ENCODE measurements at places on chromosomes 16 and 17.

DNA sequence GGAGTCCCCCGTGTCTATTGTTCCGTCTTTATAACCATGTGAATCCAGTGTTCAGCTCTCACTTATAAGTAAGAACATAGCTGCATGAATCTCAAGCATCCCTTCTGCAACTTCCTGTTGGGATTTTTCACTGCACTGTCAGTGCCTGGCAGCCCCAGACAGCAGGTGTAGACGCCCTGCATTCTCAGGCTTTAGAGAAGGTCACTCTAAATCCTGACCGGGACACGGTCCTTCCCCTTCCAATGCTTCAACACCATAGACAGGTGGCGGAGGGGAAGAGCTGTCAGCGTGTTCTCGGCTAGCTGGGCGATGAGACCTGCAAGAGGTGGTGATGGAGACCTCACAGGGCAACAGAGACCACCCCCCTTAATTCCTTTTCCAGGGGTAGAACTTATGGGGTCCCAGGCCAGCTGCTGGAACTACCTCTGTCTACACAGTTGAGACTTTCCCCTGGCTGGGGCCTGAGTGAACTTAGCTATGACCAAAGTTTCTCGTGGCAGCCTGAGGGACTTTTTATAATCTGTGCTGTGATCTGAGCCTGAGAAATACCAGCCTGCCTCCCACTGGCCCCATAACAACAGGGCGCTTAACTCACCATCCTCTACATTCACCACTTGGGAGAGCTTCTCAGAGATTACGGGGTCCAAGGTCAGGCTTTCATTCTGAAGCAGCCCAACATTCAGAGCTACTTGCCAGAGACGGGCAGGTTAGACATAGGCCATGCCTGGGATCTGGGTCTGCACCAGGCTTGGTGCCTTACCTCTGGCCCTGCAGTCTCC, 143.2 kb upstream of the TNRC6C start:
- no peak for DNase-seq

DNA sequence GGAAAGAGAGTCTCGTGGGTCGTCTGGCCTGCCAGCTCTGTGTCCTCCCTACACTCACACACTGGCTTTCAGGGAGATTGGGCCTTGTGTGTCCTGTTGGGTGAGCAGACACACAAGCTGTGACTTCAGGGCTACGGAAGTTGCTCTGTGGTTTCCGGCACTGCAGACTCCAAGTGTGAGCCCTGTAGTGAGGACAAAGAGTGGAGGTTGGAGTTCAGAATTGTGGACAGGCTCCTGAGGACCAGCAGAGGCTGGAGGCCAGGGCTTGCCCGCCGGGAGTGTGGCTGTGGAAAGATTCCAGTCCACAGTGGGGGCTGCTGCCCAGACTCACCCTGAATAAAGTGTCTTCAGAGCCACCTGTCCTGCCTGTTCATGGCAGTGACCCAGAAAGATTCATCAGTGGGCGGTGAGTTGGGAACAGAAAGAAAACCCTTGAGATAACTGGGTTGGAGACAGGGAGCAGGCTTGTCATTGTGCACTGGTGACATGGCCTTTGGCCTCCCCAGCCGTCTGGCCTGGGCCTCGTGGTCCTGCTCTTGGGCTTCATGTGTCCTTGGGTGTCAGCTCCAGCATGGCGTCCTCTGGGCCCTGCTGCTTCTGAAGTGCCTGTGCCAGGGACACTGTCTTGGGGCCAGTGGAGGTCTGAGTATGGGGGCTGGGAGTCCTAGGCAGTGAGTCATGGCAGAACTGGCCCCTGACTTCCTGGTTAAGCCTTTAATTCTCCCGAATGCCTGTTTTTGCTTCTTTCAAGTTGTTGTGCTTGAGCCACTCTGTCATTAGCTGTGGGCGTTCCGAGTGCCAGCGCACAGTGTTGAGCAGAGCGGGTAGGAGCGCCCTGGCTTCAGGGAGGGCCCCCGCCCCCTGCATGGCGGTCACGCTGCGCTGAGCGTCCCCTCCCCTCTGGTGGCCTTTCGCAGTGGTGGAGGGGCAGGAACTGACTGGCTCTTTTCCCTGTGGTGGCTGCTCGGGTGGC, 19.9 kb upstream of the ZNF750 start:
- no peak for DNase-seq

DNA sequence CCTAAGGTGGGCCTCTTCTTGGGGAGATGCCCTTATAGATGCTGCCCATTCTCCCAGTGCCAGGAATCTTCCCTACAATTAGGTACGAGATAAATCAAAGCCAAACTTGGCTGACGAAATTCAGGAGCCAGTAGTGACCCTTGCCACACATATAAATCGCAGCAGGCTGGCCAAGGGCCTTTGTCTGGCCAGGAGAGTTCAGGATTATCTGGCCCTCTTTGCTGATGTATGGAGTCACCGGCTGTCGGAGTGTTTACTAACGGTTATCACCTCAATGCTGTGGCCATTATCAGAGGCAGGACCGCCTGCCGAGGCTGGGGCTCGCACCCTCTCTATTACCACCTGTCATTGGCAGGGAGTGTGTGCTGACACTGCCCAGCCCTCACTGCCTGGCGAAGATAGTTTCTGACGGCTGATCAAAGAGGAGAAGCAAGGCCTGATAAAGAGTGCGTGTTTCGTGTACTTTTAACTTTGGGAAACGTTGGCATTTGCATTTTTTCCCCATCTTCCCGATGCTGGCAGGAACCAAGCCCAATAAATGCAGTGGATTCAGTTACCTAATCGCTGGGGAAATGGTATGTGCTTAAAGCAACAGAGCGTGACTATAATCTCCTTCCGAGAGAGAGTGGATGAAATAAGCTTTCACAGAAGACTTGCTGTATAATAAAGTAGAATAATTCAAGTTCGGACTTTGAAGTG, 32.8 kb upstream of the TBX2 start:
- DNase-seq: no peak

- DNase-seq: no peak
Measured at GRCh38 chr17:4332296-4332970, 34.0 kb downstream of the UBE2G1 start.

DNA sequence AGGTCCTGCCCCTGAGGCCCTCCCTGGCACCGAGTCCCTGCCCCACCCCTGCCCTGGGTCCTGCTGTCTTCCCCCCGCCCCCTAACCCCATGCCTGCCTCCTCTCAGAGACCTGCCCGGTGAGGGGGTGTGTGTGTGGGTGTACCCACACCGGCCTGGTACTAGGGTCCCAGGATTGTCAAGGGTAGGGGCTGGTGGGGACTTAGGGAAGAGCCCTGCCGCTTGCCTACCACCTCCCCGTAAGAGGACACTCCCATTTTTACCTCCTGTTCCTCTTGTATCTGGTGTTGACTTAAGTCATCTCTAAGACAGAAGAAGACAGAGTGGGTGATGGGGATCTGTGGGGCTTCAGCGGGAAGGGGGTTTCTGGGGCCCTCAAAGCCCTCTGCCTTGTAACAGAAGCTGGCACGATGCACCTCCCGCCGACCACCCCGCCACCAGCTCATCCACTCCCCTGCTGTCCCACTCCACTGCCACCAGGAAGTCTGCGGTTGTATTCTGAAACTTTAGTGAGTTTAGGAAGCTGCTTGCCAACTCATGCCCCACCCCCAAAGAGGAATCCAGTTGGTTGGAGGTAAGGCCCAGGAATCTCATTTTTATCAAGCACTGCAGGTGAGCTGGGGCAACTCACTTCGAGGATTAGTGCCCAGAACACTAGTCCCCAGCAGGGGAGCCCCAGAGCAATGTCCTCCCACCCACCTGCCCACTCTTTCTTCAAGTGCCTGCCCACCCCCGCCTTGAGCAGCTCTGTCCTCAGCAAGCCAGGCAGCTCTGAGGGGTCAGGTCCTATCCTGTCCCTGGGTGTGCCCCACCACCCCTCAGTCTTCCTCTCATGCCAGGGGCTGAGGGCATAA, 5.6 kb downstream of the SPATA32 start:
- DNase-seq: no peak

- DNase-seq: no peak
Measured at GRCh38 chr17:28113269-28113668, 70.8 kb downstream of the NLK start.

GRCh38 chr17:67412941-67413340, 35.9 kb downstream of the PITPNC1 start:
- no peak for DNase-seq

GRCh38 chr16:81630635-81631031, 148.5 kb upstream of the PLCG2 start:
- no peak for DNase-seq

DNA sequence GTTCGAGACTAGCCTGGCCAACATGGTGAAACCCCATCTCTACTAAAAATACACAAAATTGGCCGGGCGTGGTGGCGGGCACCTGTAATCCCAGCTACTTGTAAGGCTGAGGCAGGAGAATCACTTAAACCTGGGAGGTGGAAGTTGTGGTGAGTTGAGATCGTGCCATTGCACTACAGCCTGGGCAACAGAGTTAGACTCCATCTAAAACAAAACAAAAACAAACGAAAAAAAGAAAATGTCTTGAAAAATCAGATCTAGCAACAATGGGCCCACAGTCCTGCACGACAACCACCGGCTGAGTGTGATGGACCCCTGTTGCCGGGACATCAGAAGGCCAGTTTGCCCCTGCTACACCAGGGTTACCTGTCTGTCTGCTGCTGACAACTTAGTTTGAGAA, 3.9 kb upstream of the RMI2 start:
- no peak for DNase-seq

GRCh38 chr17:71613996-71614395, 506.8 kb upstream of the SOX9 start:
- DNase-seq: no peak

DNA sequence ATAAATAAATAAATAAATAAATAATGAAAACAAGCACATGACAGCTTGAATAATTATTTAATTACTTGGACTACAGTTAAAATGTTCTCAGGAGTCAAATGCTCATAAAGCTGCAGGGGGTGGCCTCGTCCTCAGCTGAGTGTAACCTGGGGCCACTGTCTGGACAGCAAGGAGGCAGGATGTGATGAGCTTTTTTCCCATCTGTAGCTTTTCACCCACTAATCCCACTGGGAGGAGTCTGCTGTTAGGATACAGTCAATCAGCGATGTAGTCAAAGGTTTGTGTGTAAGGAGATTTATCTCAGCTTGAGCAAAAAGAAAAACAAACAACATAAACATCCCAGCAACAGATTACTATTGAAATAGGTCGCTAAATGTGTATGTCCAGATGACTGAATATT, 22.5 kb downstream of the ZCCHC14 start:
- DNase-seq: no peak

- no peak for DNase-seq
Measured at GRCh38 chr16:81316176-81316496, 1.4 kb downstream of the GAN start.

DNA sequence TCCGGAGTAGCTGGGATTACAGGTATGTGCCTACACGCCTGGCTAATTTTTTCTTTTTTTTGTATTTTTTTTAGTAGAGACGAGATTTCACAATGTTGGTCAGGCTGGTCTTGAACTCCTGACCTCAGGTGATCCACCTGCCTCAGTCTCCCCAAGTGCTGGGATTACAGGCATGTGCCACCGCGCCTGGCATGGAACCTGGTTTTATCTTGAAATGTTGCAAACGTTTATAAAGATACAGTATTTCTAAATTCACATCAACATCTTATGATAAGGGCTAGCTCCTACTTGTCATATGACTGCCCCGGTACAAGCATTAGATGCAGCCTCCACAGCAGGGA, 1.5 kb upstream of the IST1 start:
- no peak for DNase-seq

DNA sequence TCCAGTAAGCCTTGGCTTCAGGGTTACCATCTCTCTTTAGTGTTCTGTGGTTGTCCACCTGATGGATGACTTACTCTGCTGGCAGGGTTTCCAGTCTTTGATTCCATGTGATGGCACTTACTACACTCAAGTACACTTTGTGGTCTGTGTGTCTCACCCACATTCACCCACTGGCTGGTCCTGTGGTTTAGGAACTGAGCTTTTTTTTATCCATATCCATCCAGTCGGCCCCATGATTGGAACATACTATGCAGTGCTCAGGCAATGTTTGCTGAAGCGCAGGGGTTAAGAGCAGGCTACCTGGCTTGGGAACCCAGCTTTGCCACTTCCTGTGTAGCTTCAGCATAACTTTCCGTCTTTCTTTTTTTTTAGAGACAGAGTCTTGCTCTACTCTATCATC, 2.8 kb upstream of the FUS start:
- no peak for DNase-seq

GRCh38 chr17:5561736-5562571, 22.4 kb downstream of the NLRP1 start:
- no peak for DNase-seq

- no peak for DNase-seq
Measured at GRCh38 chr16:75263963-75264445, 12.6 kb upstream of the BCAR1 start.

GRCh38 chr16:10668322-10669045, 26.2 kb downstream of the TEKT5 start:
- no peak for DNase-seq

- DNase-seq: no peak
Measured at GRCh38 chr17:42315402-42316156, 27.3 kb downstream of the STAT5A start.

DNA sequence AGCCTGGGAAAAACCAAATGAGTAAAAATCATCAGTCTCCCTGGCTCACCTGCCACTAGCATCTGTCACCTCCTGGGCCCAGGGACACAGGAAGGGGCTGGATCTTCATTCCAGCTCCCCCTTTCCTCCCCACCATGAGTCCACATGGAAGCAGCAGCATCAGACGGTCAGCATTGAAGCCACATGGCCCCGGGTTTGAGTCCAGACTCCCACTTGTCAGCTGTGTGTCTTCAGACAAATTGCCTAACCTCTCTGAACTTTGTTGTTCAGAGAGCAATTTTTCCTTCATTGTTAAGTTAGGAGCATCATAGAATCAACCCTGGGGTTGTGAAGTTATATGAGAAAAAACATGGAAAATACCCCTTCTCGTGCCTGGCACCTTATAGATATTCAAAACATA, 10.7 kb downstream of the CACNG4 start:
- DNase-seq: no peak

GRCh38 chr17:9644910-9645751, at the start of gene USP43:
Gene USP43, plus strand, starts transcription at chr17:9645517. Its CDS starts 116 bp downstream, at chr17:9645633.
- DNase-seq: peak; percentile 46

GRCh38 chr17:40355123-40355803, 9.3 kb downstream of the GJD3 start:
- no peak for DNase-seq

- DNase-seq: no peak
Measured at GRCh38 chr16:18950469-18951185, 24.4 kb upstream of the SMG1 start.

- no peak for DNase-seq
Measured at GRCh38 chr17:11948789-11949188, 48.5 kb downstream of the ZNF18 start.

- DNase-seq: no peak
Measured at GRCh38 chr16:68416057-68417046, 32.0 kb downstream of the SMPD3 start.

GRCh38 chr16:66278604-66279262, 87.8 kb upstream of the CDH5 start:
- DNase-seq: no peak

DNA sequence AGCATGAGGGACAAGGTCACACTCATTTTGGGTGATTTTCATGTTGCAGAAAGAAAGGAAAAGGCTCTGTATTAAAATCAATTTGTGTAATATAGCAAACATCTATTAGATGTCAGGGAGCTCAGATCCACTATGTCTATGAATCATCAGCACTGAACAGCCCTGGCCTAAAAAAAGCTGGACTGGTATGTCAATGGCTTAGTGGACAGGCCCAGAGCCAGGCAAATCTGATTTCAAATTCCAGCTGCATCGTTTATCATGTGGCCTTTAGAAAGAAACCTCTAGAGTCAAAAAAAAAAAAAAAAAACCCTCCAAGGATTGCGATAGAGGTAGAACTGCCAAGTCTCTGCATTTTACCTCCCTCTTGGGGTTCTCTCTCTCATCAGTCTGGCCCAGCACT, 5.4 kb downstream of the GAS7 start:
- no peak for DNase-seq

- DNase-seq: no peak
Measured at GRCh38 chr17:40103688-40104087, 3.3 kb upstream of the NR1D1 start.

Data from mesothelial cell of epicardium (in vitro differentiated cells).